ENCODE measurements at places on chromosomes 5 and 9.

DNA sequence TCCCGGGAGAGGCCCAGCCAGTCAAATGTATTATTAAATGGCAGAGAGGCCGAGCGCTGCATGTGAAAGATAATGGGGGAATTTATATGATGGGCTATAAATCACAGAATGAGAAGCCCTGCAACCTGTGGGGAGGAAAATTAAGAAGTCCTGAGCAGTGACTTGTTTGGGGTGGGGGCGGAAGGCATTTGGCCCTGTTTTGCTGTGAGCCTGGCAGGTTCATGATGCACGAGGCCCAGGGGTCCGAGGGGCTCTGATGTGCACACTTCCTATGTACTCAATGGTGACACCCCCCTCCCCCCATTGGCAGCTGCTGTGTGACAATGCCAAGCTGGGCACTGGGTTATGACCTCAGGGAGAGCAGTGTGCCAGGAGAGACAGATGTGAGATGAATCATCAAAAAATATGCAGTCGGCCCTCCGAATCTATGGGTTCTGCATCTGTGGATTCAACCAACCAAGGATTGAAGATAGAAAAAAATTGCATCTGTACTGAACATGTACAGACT, 13.7 kb upstream of the DAB2IP start:
- DNase-seq: no peak

DNA sequence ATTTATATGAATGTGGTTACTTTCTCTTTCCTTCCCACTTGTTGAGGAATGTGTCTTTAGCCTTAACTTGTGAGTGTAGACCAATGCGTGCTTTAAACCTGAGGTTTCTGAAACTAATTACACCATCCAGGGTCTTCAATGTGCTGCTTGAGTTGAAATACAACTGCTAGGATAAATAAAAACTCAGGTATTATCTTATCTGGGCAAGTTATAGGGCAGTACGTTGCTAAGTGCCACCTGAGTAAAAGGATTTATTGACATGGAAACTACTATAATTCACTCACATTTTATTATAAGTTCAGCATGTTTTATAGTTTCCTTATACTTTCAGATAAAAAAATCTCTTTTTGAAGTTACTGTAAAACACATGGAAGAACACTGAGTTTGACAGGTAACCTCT, 1136.8 kb upstream of the NUDT12 start:
- DNase-seq: no peak

- no peak for DNase-seq
Observed at GRCh38 chr9:29697011-29697410, 2123.7 kb upstream of the C9orf72 start.

DNA sequence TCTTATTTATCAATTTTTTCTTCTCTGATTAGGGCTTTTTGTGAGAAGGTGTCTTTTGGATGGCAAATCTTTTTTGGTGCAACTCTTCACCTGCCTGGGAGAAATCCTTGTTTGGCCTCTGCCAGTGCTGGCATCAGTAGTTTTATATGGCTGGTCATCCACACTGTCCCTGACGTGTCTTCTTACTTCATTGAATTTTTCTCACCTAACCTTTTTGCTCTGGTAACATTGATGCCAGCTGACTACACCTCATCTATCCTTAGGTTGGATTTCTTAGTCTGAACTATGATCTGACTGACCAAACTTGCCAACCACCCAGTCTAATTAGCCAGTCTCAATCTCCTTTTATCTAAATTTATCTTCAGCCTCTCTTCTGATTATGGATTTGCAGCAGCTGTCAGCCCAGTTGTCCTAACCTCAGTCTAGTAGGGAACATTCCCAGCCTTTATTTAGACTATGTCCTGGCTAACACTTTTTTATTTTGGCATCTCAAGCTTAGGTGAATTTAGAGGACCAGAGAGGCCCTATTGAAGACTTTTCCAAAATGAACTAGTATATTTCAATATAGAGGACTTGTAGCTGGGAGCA, 10.6 kb upstream of the TMEM38B start:
- no peak for DNase-seq

- DNase-seq: no peak
Observed at GRCh38 chr5:61262080-61262479, 70.0 kb upstream of the ZSWIM6 start.

GRCh38 chr5:180673371-180674089, 24.1 kb upstream of the FLT4 start:
- no peak for DNase-seq

All from suprapubic skin (tissue), 4 donors.